ENCODE measurements at places on chromosomes 1 and 21. TPM values are rescaled to one million over a fixed set of nuclear protein-coding genes. Genes with fewer than 3 reads are reported as not detected.

DNA sequence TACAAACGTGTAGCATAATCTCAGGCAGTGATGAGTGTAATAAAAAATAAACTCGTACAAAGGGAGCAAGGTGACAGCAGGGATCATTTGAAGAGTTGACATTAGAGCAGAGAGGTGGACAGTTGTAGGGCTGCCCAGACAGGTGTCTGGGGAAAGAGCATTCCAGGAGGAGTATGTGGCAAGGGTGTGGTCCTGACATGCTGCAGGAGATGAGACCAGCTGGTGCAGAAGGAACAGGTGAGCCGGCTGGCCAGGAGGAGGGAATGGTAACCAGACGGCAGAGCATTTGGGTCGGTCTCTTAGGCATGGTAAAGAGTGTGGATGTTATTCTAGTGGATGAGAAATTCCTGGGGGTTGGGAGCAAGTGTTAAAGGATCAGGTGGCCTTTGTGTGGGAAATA, 306.3 kb downstream of the LMX1A start:
- DNase-seq: no peak

DNA sequence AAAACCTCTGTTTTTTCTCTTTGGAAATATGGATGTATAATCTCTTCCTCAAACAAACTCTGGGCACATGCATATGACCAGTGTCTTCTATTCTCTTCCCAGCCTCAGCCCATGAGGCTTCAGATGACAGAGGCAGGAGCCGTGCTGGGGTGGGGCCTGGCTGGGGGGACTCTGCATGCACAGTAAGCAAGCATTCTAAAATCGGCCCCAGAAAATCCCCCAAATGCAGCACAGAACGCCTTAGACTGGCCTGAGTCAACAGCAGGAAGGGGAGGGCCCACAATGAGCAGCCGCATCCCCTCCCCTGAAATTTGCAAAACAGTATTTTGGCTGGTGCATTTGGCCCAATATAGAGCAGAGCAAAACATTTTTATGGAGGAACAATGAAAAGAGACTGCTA, 47.8 kb downstream of the ITPKB start:
- DNase-seq: peak; percentile 84

DNA sequence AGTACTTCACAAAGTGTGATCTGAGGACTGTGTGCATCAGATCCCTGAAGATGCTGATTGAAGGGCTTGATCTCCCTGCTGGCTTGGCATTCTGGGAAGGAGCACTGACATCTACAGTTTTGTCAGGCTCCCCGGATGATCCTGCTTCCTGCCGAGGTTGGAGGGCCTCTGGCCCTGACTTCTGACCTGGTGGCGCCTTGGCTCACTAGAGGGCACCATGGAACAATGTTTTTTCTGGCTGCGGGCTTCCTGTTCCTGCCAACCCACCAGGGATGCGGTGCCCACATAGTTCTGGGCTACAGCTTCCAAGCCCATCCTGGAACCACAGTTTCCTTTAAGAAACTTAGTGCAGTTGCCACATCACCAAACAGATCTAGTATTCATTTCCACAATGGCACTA, 38.8 kb upstream of the RASAL2 start:
- no peak for DNase-seq

DNA sequence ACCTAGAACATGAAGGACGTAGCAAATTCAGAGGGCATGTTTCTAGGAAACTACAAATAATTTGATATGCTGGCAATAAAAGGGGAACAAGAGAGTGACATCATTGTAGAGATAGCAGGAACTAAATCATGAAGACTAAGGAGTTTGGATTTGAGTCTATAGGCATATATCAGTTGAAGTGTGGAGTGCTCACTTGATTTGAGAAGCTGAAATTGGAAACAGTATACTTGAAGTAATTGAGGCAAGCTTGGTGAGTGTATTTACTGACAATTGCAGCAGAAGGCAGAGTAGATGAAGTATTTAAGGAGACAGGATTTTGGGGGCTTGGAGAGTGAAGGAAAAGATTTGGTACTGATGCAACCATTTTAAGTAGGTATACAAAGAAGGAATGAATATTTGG, 6.4 kb upstream of the TMCO2 start:
- DNase-seq: no peak

DNA sequence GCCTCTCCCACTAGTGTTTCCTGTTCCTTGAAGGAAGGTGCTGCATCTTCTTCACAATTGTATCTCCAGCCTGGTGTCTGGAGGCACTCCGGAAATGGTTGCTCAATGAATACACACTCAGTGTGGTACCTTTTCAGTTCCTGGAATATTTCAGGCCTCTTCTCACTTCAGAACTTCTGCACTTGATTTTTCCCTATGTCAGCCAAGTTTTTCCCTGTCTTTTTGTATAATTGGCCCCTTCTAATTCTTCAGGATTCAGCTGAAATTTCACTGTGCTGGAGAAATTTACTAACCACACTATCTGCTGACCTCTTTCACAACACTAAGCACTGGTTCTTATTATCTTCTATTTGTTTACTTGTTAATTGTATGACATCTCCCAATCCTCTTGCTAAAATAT, 61.2 kb upstream of the MAP10 start:
- DNase-seq: no peak

- no peak for DNase-seq
These were observed 183.6 kb downstream of the HFM1 start for GRCh38 chr1:91221017-91221416.

GRCh38 chr21:40200946-40201345, 333.7 kb downstream of the PCP4 start:
- no peak for DNase-seq

GRCh38 chr1:179550746-179551682, 24.7 kb downstream of the NPHS2 start:
- no peak for DNase-seq

- peak; percentile 91 for DNase-seq
These were observed at the start of gene TTLL7 for GRCh38 chr1:83998498-83999315. TSS of gene TTLL7 (minus strand) at chr1:83999132. CDS start at chr1:83952211, 46,921 bp downstream.

- DNase-seq: no peak
These were observed 36.4 kb downstream of the FMO3 start for GRCh38 chr1:171127099-171127498.

DNA sequence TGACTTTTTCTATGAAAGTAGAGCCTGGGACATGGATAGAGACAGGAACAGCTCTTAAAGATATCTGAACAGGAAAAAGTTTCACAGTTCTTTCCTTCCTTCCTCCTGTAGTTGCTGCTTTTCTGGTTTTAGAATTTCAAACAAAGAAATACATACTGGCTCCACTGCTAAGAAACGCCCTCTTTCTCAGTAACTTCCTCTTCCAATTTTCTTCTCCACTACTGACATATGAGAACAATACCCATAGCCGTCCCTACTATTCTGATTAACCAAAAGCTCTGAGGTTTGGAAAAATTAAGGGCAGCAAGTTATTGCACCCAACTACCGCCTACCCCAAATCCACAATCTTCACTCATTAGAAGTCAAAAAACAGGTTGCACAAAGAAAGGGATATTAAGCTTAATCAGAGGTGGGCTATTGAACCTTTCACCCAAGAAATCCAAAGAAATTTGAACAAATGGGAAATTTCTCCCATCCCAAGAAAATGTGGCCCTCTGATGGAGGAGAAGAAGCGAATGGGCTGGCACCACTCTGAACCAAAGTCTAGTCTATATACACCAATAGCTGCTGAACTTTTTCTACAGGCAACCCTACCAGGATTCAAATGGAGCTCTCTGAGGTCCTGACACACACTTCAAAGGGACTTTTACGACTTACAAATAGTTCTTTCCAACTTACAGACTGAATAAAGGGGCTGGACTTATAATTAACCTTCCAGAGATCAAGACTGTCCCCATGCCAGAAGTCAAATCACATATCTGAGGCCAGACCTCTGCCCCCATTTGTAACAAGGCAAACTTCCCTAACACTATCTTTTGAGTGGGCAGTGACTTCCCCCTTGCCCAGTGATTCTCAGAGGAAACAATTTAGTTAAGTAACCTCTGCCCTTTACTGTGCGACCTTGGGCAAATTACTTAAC, 1.7 kb downstream of the WASF2 start:
- peak; percentile 71 for DNase-seq

GRCh38 chr1:107550358-107550757, 409.5 kb downstream of the NTNG1 start:
- DNase-seq: no peak

DNA sequence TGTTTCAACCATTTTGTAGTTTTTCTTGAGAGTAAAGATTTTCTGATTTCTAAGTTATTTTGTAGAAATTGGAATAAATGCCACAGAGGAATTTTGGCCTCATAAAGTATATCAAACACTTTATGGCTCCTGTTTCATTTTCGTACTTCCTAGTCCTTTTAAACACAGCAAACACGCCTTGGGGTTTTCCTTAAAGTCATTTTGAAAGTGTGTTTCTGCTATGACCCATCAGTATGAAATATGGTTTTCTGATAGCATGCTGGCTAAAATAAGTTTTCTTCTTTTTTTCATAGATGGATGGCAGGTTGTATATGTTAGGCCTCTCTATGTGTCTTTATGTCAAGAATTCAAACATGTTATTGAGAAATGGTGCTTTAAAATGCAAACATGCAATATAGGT, 940.1 kb upstream of the TMPRSS15 start:
- no peak for DNase-seq

GRCh38 chr1:11797525-11798216, 8.1 kb downstream of the MTHFR start:
- DNase-seq: no peak

GRCh38 chr1:202343652-202344349, 2.1 kb upstream of the UBE2T start:
- peak; percentile 73 for DNase-seq

GRCh38 chr21:32921632-32922230, 104.0 kb upstream of the OLIG2 start:
- DNase-seq: peak; percentile 79

DNA sequence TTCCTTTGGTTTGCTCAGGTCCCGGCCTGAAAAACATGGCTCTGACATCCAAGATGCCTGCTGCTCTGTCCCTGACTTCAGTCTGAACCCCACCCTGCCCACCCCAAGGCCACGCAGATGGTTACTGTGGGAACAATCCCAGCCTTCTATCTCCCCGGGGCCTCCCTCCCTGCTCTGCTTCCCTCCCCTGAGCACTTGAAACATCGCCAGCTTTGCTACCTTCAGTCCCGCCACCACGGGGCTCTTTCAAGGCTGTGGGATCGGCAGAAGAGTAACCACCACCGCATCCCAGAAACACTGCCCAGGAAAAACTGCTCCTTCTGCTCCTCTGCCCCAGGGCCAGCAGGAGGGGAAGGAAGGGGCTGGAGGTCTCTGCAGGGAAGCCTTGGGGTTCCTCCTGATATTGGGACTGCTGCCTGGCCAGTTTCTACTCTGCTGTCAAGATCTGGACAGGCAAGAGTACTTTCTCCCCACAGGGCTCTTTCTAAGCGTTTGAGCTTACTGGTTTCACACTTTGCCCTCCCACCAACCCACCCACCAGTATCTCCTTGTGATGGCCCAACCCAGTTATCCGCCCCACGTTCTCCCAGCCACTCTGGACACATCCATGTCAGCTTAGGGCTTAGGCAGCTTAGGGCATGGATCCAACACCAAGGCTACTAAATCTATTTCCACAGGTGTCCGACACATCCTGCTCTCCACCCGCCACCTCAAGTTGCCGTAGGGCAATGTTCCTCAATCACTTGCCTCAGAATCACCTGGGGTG, 8.4 kb downstream of the ETNK2 start:
- DNase-seq: no peak

DNA sequence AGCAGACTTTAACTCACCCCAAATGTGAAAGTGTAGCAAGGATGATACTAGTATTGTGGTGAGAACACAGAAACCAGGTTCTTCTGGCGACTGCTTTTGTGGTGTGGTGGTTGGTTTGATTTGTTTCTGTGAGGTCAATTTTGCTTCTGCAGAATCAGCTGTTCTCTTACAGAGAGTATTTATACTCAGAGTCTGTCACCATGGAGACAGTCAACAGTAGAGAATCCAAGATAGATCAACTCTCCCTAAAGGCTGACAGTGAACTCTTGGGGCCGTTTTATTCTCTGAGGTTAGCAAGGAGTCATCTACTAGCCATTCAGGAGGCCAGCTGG, at the start of gene CFAP107:
TSS of gene CFAP107 (plus strand) at position 209 of the 332 bp plus-strand sequence. CDS start 231 bp downstream, outside the sequence.
- DNase-seq: no peak

DNA sequence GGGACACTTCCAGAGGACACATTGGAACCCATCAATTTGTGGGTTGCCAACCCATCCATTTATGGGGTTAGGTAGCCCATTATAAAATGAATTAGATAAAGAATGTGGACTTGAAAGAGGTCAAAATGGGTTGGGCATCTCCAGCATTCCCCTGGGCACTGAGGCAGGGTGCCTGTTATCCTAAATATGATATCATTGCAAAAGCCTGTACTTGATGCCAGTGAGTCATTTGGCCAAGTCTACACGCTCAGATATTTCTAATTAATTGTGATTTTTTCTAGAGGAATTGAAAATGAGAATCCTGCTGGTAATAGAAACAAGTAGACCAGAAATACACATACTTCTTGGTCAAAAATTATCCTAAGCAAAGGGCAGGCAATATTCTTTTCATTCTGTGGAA, 21.9 kb upstream of the NBL1 start:
- DNase-seq: no peak

DNA sequence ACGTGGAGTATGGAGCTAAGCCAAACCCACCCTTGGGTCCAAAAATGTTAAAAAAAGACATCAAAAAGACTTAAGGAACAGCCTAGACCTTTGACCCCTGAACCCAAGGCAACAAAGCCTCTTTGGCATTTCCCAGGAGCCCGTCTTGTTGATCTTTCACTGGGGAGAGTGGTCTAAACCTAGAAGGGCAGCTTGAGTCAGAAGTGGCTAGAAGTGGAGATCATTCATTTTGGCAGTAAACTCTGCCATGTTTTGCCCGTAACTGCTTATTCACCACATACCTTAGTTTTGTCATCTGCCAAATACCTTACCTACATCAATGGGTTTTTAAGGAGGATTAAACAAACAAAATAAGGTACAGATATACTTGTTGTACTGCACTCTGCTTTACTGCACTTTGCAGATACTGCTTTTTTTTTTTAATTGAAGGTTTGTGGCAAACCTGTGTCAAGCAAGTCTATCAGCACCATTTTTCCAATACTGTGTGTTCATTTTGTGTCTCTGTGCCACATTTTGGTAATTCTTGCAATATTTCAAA, 1.7 kb upstream of the CTSE start:
- no peak for DNase-seq

GRCh38 chr1:150529017-150529416, 13.5 kb downstream of the FALEC start:
- no peak for DNase-seq

- no peak for DNase-seq
These were observed 101.0 kb downstream of the SPATA46 start for GRCh38 chr1:162275622-162276175.

GRCh38 chr21:46193829-46194373, 9.6 kb upstream of the SPATC1L start:
- no peak for DNase-seq

OR10Z1 gene
- total RNA-seq: not detected

SUSD4 gene
- not detected for total RNA-seq

HENMT1 gene
- 17.7 TPM for total RNA-seq

MAP1LC3C gene
- total RNA-seq: not detected

PRR9 gene
- total RNA-seq: not detected

CYP4A11 gene
- total RNA-seq: not detected

TFB2M gene
- 26.5 TPM for total RNA-seq

OR6N1 gene
- total RNA-seq: not detected

F5 gene
- total RNA-seq: 51.3 TPM

WNT4 gene
- not detected for total RNA-seq

GFI1 gene
- 85.1 TPM for total RNA-seq

SH3BGR gene
- 1.4 TPM for total RNA-seq

ARHGEF16 gene
- not detected for total RNA-seq

SLC22A15 gene
- 0.36 TPM for total RNA-seq

MARK1 gene
- total RNA-seq: not detected

LPAR3 gene
- total RNA-seq: 0.21 TPM

SYNC gene
- total RNA-seq: not detected

Data from activated CD4-positive, alpha-beta T cell treated with anti-CD3 and anti-CD28 coated beads, Interleukin-2, amount 10 ng/mL, durations not matched to agents 24 days and 14 days (primary cell).